HCEC 1CT (cell line): ENCODE measurements at places on chromosomes 2 and 18.

DNA sequence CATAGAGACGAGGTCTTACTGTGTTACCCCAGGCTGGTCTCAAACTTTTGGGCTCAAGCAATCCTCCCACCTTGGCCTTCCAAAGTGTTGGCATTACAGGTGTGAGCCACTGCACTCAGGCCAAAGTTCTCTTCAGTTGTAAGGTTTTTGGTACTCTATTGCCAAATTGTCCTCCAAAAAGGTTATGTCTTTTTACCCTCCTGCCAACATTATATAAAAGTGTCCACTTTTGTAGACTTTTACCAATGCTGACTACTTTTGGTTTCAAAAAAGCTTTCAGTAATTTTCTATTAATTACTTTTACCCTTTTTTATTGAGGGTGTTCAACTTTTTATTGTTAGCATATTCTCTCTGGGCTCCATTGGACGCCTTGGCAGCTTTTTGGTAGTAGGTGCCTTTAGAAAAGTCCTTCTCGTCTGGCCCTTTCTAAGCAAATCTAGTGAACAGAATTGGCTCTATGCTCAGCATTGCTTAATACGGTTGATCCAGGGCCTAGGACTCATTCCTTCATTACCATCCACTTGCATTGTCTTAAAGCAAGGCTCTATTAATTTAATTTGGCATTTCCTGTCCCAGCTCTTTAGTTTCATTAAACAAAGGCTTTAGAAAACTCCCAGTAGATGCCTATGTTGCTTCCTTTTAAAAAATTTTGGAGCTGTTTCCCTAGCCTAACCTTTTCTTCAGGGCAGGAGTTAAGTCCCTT lies 16.7 kb upstream of the IL1A start:
- DNase-seq: no peak

- DNase-seq: no peak
Measured at GRCh38 chr18:11269257-11269656, 119.9 kb upstream of the PIEZO2 start.

DNA sequence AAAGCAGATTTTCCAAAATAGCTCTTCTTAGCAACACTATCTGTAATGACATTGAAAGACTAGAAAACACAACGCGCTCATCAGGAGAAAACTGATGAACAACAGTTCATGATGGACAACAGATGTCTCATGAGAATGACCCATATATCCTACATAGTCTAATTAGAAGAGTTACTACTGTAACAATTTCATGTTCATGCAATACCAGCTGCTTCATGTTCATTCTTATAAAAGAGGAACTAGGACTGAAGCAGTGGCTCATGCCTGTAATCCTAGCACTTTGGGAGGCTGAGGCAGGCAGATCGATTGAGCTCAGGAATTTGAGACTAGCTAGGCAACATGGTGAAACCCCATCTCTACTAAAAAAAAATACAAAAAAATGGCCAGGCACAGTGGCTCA lies 22.7 kb downstream of the TRAPPC8 start:
- DNase-seq: no peak

- DNase-seq: no peak
Measured at GRCh38 chr2:150762571-150762970, 275.1 kb upstream of the RND3 start.

GRCh38 chr2:156476850-156477206 lies 40.6 kb downstream of the GPD2 start:
- peak; percentile 75 for DNase-seq

DNA sequence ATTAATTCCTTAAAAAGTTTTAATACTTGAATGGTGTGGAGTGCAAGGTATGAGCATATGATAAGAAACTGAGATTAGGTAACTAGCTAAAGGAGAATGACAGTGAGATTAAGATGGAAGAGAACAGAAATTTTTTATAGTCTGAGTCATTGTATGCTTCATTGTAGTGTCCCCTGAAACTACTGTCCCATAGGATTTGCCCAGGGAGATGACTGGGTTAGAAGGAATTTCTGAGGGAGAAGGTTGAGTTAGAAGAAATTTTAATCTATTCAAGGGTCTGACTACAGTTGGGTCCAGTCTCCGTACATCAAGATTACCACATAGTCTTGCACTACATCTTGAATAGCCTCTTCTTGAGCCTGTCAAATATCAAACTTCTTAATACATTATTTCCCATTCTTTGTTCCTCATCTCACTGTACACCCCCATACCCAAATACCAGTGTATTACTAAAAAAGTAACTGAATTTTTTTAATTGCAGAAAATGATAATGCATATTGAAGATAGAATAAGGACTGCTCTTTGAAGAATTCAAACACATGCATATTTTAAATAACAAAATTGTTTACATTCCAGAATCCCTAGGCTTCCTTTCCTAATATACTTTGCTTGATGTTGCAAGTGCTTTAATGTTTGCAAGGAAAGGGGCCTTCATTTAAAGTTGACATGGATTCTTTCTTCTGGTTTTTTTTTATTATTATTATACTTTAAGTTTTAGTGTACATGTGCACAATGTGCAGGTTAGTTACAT lies 314.3 kb upstream of the COL3A1 start:
- DNase-seq: peak; percentile 83

DNA sequence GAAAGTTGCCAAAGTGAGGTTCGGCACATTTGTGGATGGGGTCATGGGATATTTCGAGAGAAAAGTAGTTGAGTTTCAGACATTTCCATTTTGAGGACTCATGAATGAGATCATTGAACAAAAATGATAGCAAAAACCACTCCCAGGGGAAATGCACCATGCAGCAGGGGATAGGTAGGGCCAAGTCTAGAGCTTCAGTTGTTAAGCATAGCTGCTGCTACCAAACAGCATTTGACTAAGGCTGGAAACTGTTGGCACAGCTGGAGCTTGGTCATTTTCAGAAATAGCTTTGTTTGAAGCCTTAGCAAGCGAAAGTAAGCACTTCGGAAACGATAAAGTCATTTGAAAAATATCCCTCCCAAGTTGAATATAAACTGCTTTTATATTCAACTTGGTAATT lies 431.8 kb downstream of the SOCS6 start:
- DNase-seq: no peak

GRCh38 chr2:222303828-222304736 lies 5.3 kb upstream of the PAX3 start:
- DNase-seq: no peak

GRCh38 chr18:60549338-60549960 lies 176.9 kb upstream of the MC4R start:
- DNase-seq: peak; percentile 59

- no peak for DNase-seq
Measured at GRCh38 chr2:217282531-217282930, 422.7 kb upstream of the TNP1 start.

DNA sequence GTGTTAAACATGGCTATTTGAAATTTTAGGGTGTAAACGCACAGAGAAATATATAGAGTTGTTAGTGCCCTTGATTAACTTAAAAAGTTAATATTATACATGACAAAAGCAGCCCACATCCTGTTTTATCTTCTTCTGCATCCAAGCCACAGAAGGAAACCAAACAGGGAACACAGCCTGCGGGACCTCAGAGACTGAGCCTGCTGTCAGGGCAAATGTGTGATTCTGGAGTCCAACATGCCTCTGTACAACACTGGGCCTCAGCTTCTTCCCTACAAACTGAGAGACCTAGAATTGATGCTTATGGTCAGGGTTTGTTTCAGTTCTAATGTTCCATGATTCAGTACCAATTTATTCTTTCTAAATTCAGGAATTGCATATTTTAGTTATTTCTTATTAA lies 404.7 kb downstream of the FBXO15 start:
- no peak for DNase-seq

DNA sequence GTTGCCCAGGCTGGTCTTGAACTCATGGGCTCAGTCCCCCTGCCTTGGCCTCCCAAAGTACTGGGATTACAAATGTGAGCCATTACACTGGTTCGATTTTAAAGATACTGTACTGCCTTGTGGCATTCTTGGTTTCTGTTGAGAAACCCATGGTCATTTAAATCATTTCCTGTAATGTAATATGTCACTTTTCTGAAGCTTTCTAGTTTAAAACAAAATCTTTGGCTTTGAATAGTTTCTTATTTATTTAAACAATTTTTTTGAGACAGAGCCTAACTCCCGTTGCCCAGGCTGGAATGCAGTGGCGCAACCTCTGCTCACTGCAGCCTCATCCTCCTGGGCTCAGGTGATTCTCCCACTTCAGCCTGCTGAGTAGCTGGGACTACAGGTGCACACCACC lies 8.9 kb downstream of the ZNF512 start:
- DNase-seq: no peak

- DNase-seq: peak; percentile 61
Measured at GRCh38 chr2:235170016-235170415, 218.2 kb downstream of the SH3BP4 start.

DNA sequence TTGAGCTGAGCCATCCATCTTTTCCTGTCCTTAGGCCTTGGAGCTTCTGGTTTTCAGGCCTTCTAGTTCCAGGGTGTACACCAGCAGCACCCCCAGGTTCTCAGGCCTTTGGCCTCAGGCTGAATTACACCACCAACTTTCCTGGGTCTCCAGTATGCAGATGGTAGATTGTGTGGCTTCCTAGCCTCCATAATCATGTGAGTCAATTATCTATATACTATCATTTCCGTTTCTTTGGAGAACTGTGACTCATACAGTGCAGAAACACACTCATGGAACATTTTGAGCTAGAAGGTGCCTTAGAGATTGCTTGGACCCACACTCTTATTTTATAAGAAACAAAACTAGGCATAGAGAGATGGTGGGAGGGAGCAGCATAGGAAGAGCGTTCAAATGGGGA lies 167.4 kb downstream of the NCK2 start:
- DNase-seq: peak; percentile 51

DNA sequence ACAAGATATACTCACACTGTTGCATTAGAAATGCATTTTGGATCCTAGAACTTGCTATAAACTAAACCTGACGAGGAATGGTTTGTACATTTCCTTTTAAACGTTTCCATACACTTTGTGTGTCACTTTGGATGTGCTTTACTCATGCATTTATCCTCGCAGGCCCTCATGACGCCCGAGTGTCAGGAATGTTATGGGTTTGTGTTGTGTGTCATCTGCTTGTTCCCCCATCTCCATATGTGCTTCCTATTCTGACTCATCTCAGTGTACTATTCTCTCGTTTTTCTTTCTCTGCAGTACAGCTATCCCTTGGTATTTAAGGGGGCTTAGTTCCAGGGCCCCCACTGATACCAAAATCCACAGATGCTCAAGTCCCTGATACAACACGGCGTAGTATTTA lies 121.5 kb upstream of the RASGRP3 start:
- peak; percentile 90 for DNase-seq

GRCh38 chr2:43708178-43708577 lies 31.9 kb upstream of the C1GALT1C1L start:
- DNase-seq: no peak

DNA sequence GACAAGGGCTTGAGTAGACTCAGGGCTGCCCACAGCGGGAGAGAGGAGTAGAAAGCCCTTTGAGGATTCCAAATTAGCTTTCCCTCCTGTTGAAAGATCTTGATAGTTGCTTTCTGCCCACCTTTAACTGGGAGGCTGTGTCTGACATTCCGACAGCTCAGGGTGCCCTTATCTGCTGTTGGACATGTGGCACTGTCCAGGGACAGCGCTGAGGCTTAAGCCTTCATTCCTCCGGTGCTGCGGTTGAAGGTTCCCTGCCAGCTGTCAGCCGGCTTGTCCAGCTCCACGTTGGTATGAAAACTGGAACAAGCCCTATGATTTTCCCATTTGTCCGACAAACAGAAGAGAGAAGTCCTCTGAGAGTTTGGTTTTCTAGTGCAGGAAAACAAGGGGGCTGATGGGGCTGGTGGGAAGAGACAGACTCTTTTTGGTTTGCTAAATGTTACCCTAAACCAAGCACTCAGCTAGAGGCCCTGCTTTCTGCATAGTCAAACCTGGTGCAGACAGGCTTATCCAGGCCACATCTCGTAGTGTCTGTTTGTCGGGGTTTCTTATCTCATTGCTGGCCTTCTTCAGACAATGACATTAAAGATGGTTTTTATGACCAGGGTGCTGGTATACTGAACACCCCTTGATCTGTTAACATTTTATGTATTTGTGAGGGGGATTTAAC lies 24.5 kb downstream of the GREB1 start:
- no peak for DNase-seq

DNA sequence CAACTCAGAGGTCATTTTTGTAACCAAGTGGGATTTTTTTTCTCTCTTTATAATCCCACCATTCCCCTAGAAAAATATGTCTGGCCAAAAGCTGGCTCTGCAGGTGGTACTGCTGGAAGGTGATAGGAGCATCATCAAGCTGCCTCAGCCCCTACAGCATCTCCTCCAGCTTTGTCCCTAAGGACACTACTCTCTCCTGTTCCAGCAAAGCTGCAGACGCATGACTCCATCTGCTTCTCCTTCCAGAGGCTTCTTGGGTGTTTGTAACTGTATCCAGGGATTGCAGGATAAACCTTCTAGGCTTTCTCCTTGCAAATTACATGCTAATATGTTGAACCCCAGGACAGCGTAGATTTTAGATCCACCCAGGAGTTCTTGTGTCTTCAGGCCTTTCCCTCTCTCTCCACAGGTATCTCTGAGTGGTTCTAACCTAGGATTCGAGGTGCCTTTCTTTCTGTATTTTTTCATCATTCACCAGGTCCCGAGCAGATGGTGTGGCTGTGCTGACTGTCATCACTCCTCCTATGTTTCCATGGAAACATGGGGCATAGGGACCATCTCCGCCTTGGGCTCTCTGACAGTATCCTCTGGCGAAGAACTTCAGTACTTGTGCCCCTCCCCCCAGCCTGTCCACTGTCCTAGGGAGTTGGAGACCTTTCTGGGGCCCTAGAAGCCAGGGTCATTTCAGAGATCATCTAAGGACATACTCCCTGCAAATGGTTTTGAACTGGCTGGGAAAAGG lies 34.3 kb downstream of the AFF3 start:
- DNase-seq: no peak

GRCh38 chr18:62109676-62110075 lies 77.2 kb downstream of the PIGN start:
- DNase-seq: no peak

GRCh38 chr2:45404807-45405297 lies 206.2 kb downstream of the SRBD1 start:
- DNase-seq: no peak

- DNase-seq: no peak
Measured at GRCh38 chr2:225649274-225649673, 249.8 kb downstream of the NYAP2 start.

GRCh38 chr2:173099804-173100203 lies 24.2 kb downstream of the MAP3K20 start:
- no peak for DNase-seq

DNA sequence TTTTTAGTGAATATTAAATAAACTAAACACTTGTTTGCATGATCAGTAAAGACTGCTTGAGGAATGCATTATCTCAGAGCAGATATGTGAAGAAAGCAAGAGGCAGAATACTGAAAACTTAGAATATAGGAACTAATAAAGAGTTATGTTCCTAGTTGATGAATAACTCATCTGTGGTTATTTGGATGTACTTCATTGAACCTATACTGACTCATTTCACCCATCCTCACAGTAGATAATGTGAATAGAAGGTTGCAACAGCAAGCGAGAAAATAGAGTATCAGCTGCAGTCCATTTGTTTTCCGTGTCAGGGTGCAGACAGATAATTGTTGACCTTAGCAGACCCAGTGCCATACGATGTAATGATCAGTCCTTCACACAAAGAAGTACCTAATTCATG lies 945.7 kb upstream of the LRRTM1 start:
- DNase-seq: no peak
